ENCODE measurements at places on chromosomes 4 and X. TPM values are rescaled to one million over a fixed set of nuclear protein-coding genes. Genes with fewer than 3 reads are reported as not detected.
A peak's percentile ranks its signal among the peaks of the same experiment; 100 is the strongest.

DNA sequence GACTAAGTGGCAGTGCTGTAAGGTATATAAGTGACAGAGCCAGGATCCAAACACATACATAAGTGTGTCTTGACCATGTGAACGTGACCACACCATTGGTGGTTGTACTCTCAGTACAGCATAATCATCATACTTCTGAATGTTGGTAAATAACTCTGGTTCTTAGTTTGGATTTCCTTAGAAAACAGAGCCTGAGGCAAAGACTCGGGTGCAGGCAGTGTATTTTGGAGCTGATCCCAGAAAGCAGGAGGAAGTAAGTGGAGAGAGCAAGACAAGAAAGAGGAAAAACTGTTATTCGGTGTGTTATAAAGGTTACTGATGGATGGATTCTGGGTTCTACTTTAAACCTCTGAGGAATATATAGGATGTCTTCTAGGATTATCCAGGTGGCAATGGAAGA lies 127.9 kb downstream of the SLC39A8 start:
- H3K4me3 ChIP-seq, result no peak overlapping the region
- H3K36me3 ChIP-seq, result no peaks in the 10 kb centered on the region
- DNase-seq, result peak; percentile 8
- H3K4me1 ChIP-seq, result no peaks in the 10 kb centered on the region
- H3K27me3 ChIP-seq, result no peaks in the 10 kb centered on the region

GRCh38 chr4:2789793-2790582 lies 2.9 kb upstream of the SH3BP2 start:
- no peaks in the 10 kb centered on the region for H3K36me3 ChIP-seq
- DNase-seq, result no peak
- no peaks in the 10 kb centered on the region for H3K27me3 ChIP-seq
- no peak overlapping the region for H3K4me3 ChIP-seq

GRCh38 chrX:98939456-98939855 lies 1470.6 kb downstream of the PCDH19 start:
- no peak overlapping the region for H3K4me3 ChIP-seq
- H3K4me1 ChIP-seq, result no peaks in the 10 kb centered on the region
- H3K36me3 ChIP-seq, result no peaks in the 10 kb centered on the region
- no peak overlapping the region for H3K27ac ChIP-seq
- DNase-seq, result no peak

GRCh38 chr4:105683038-105683437 lies 25.5 kb downstream of the INTS12 start:
- no peaks in the 10 kb centered on the region for H3K27me3 ChIP-seq
- H3K4me1 ChIP-seq, result no peaks in the 10 kb centered on the region
- H3K27ac ChIP-seq, result peak overlapping the region; percentile 72
- no peaks in the 10 kb centered on the region for H3K36me3 ChIP-seq
- DNase-seq, result peak; percentile 91

DNA sequence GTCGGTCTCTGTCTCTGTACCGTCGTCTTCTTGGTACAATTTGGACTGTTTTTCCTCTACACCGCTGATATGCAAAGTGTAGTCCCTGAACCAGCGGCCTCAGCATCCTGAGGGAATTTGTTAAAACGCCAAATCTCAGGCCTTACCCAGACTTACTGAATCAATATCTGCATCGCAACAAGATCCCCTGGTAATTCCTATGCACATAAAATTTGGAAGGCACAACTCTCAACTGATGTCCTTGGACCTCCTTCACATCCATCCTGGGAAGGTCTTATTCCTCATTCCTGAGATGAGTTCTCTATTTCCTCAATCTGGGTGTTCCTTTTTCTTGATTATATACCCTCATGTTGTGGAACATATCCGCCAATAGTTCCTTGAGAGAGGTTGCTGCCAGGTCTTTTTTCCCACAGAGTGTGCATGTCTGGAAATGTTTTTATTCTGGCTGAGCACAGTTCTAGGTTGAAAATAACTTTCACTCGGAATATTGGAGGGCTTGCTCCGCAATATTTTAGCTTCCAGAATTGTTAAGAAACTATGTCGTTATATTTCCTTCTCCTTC lies 738 bp upstream of the HPF1 start:
- peaks cover 4% of the 10 kb centered on the region for H3K4me1 ChIP-seq
- no peaks in the 10 kb centered on the region for H3K27me3 ChIP-seq
- DNase-seq, result no peak
- peak overlapping the region; percentile 71 for H3K27ac ChIP-seq
- H3K4me3 ChIP-seq, result no peak overlapping the region

DNA sequence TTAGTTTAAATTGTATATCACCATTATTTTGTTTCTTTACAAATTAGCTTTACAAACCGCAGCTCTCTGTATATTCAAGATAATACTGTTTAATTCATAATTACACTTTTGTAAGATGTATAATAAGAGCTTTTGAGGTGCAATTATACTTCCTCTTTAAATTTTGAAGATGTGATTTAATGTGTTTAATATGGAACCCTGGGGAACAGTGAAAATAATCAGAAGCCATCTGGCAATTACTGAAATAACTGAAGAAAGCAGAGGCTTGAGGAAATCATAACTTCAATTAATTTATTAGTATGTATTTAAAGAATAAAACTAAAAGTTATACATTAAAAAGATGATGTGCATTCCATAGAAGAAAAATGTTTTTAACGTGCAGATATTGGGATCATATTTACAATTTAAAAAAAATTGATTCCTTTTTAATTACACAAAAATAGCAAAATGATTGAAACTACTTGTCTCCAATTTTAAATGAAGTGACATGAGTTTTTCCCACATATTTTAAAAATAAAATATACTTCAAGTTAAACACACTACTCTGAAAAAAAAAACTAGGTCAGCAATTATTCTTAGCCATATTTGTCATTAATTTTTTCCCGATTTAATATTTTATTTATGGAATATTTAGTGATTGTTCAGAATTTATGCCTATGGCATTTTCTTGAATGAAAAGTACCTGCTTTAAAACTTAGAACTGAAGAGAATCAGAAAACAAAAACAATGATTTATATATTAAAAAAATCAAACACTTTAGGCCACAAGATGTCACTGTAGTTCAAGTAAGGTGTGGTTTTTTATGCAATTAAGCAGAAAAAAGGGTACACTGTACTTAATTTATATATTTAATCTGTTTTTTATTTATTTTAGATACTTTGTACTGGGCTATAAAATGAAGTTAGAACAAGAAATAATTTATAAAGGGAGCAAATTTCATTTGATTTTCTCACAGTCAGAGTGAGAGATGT lies 942.7 kb upstream of the NDST4 start:
- DNase-seq, result no peak
- no peaks in the 10 kb centered on the region for H3K4me1 ChIP-seq
- no peaks in the 10 kb centered on the region for H3K36me3 ChIP-seq
- no peaks in the 10 kb centered on the region for H3K27me3 ChIP-seq
- H3K4me3 ChIP-seq, result no peak overlapping the region

- H3K36me3 ChIP-seq, result no peaks in the 10 kb centered on the region
- no peak overlapping the region for H3K27ac ChIP-seq
- no peaks in the 10 kb centered on the region for H3K4me1 ChIP-seq
- no peak overlapping the region for H3K4me3 ChIP-seq
- DNase-seq, result peak; percentile 5
Observed at GRCh38 chrX:130028196-130028595, 45.8 kb downstream of the BCORL1 start.

DNA sequence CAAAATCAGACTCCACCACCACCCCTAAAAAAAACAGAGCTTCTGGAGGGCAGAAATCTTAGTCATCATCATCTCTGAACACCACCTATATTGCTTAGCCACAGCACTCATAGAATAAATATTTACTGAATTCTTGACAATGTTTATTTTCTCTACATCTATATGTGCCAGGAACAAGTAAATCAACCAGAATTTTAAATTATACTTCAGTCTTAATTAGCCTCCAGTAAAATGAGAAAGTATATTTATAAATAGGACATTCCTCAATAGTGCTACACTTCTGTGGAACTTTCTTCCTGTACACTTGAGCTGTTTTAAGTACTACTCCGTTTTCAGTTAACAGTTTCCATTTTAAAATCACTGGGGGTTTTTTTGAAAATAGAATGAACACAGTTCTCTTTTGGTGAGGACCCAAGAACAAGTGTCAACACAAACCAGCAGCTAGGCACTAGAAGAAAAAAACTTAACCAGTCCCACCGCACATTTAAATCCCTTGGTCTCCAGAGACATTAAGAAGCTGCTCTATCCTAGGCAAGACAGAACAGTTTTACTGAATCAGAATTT lies 25.5 kb downstream of the SMIM14 start:
- no peaks in the 10 kb centered on the region for H3K4me1 ChIP-seq
- no peak overlapping the region for H3K4me3 ChIP-seq
- H3K27ac ChIP-seq, result no peak overlapping the region

- peaks cover 4% of the 10 kb centered on the region for H3K4me1 ChIP-seq
- peaks cover 66% of the 10 kb centered on the region for H3K27me3 ChIP-seq
- no peak for DNase-seq
- H3K36me3 ChIP-seq, result no peaks in the 10 kb centered on the region
- H3K27ac ChIP-seq, result no peak overlapping the region
Observed at GRCh38 chr4:173525118-173526011, 4.7 kb downstream of the HAND2 start.

CCDC149 gene
- 19.6 TPM for total RNA-seq

PCDH11X gene
- total RNA-seq, result 0.14 TPM

PLK4 gene
- total RNA-seq, result 6.8 TPM

RENBP gene
- 4.4 TPM for total RNA-seq

TEC gene
- total RNA-seq, result 6.4 TPM

CSAG3 gene
- total RNA-seq, result not detected

TBCK gene
- 32.3 TPM for total RNA-seq

PABPC4L gene
- total RNA-seq, result 1.1 TPM

All from prostate gland (tissue), 2 donors.